Activated T-helper 17 cell treated with anti-CD3 and anti-CD28 coated beads, Interleukin-2, amount 50 U/mL, for 72 hours (primary cell): ENCODE measurements at places on chromosomes 1 and 21.

DNA sequence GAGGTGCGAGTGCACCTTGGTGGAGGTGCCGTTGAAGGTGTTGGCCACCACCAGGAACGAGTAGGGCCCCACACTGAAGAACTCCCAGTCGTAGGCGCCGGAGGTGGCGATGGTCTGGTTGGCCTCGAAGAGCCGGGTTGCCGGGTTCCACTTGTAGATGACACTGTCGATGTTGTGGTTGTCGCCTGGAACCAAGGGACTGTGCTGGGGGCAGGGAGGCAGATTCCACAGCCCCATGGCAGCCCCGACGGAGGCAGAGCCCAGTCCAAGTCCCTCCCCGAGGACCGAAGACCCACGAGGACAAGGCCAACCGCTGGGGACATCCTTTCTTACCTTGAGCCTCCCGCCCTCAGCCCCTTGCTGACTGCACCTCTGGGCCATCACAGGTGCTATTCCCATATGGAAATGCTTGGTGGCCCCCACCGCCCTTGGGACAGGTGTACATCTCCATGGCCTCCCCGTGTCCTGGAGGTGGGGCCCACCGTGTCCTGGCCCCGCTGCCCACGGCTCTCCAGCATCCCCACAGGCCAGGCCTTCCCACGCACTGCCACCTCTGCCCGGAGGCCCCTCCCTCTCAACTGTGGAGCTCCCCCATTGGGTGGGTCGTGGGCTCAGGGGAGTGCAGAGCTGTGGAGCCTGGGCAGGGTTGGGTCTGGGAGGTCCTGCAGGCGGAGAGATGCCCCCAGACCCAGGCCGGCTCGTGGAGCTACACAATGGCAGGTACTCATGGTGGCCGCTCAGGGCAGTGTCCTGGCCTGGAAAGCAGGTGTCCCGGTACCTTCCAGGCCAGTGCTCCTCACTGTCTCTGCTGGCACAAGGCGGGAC is 17.9 kb downstream of the KRTAP10-1 start:
- no peaks in the 10 kb centered on the region for H3K36me3 ChIP-seq
- H3K27me3 ChIP-seq = no peaks in the 10 kb centered on the region
- no peak overlapping the region for H3K4me3 ChIP-seq
- no peak overlapping the region for H3K27ac ChIP-seq
- no peak for ATAC-seq
- H3K4me1 ChIP-seq = no peaks in the 10 kb centered on the region

DNA sequence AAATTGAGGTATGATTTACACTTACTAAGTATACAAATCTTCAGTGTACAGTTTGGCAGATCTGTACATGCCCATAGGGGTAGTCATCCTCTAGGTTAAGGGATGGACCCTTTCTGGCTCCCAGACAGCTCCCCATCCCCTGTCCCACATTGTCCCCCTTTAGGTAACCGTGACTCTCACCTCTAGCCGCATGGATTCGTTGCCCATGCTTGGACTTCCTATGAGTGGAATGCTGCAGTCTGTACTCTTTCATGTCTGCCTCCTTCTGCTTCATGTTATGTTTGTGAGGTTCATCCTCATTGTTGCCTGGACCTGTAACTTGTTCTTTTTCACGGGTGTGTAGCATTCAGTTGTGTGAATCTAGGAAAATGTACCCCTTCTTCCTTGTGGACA is 20.3 kb downstream of the SLC37A1 start:
- H3K27me3 ChIP-seq = no peaks in the 10 kb centered on the region
- peaks cover 35% of the 10 kb centered on the region for H3K36me3 ChIP-seq
- peaks cover 15% of the 10 kb centered on the region for H3K4me1 ChIP-seq
- no peak overlapping the region for H3K27ac ChIP-seq
- no peak for ATAC-seq

GRCh38 chr1:109181085-109181806 is 32.5 kb upstream of the SARS1 start:
- H3K27me3 ChIP-seq = no peaks in the 10 kb centered on the region
- no peak overlapping the region for H3K27ac ChIP-seq
- H3K4me3 ChIP-seq = no peak overlapping the region

DNA sequence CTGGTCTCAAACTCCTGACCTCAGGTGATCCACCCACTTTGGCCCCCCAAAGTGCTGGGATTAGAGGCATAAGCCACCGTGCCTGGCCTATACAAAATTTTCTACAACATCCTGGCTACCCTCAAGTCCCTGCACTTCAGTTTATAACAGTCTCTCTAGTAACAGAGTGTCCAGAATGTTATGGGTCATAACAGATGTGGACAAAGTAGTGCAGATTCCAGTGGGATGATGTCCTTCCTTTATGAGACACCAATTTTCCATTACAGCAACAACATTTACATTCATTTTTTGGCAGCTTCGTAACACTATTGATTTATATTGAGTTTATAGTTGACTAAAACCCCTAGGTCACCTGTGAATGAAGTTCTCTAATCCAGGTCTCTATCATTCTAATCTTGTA is 429.4 kb upstream of the PTBP2 start:
- H3K27me3 ChIP-seq = no peaks in the 10 kb centered on the region
- no peak for ATAC-seq
- no peaks in the 10 kb centered on the region for H3K36me3 ChIP-seq
- no peaks in the 10 kb centered on the region for H3K4me1 ChIP-seq
- no peak overlapping the region for H3K4me3 ChIP-seq

GRCh38 chr1:17080085-17080759 is 26.4 kb upstream of the SDHB start:
- no peaks in the 10 kb centered on the region for H3K36me3 ChIP-seq
- H3K4me1 ChIP-seq = no peaks in the 10 kb centered on the region
- H3K4me3 ChIP-seq = no peak overlapping the region
- H3K27me3 ChIP-seq = peaks cover 8% of the 10 kb centered on the region
- ATAC-seq = no peak

GRCh38 chr1:204491655-204492054 is 3.0 kb downstream of the PIK3C2B start:
- peaks cover 52% of the 10 kb centered on the region for H3K4me1 ChIP-seq
- H3K4me3 ChIP-seq = peak overlapping the region; percentile 91
- peak overlapping the region; percentile 76 for H3K27ac ChIP-seq
- ATAC-seq = no peak

DNA sequence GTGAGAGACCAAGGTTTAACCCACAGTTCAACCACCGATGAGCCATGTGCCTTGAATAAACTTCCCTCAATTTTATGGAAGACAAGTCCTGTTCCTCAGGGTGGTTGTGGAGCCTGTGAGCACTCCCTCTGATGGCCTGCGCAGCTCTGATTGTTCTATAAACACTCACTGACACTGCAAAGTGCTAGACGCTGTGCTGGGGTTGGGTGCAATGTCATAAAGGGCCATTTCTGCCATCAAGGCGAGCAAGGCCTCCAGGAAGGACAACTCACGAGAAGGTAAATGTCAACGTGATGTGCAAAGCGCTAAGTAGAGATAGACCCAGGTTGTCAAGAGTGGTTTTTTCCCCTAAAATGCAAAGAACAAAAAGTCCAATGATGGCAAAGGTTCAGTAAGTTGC is 75.7 kb upstream of the SYT6 start:
- no peak overlapping the region for H3K27ac ChIP-seq
- no peak for ATAC-seq
- no peak overlapping the region for H3K4me3 ChIP-seq
- H3K36me3 ChIP-seq = no peaks in the 10 kb centered on the region
- no peaks in the 10 kb centered on the region for H3K4me1 ChIP-seq
